ENCODE measurements at places on chromosomes 1 and 21. TPM values are rescaled to one million over a fixed set of nuclear protein-coding genes. Genes with fewer than 3 reads are reported as not detected.

Gene TGFB2
- total RNA-seq: 0.19 TPM

Gene TRAF3IP3
- total RNA-seq: not detected

Gene CCDC27
- total RNA-seq: 0.45 TPM

Gene FAM177B
- not detected for total RNA-seq

Gene STUM
- 1.3 TPM for total RNA-seq

Gene RGS21
- not detected for total RNA-seq

Gene FAM72A
- 19.1 TPM for total RNA-seq

Gene SMCP
- not detected for total RNA-seq

Gene HPDL
- 60.7 TPM for total RNA-seq

Gene TNFRSF4
- not detected for total RNA-seq

Gene CD5L
- total RNA-seq: not detected

Gene AMY2A
- total RNA-seq: not detected

Gene TCP10L
- 0.12 TPM for total RNA-seq

Gene CELA3B
- not detected for total RNA-seq

Gene SUSD4
- 3.6 TPM for total RNA-seq

DNA sequence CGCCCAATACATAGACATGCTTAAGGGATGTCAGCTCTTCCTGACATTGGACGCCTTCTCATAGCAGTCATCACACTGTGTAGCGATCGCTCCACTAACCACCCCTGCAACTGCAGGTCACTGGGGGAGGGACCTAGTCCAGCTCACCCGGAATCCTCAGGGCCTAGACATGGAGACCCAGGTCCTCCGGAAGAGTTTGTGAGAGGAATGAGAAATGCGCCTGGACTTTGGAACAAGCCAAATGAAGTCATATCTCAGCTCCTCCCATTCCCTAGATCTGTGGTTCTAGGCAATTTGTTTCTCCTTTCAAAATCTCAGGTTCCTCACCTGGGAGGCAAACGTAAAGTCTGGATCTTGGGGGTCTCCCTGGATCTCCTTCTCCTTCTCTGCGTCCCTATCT lies 253.3 kb downstream of the KAZN start:
- DNase-seq: no peak
- H3K4me1 ChIP-seq: no peaks in the 10 kb centered on the region
- H3K4me3 ChIP-seq: no peak overlapping the region
- H3K27ac ChIP-seq: no peak overlapping the region

DNA sequence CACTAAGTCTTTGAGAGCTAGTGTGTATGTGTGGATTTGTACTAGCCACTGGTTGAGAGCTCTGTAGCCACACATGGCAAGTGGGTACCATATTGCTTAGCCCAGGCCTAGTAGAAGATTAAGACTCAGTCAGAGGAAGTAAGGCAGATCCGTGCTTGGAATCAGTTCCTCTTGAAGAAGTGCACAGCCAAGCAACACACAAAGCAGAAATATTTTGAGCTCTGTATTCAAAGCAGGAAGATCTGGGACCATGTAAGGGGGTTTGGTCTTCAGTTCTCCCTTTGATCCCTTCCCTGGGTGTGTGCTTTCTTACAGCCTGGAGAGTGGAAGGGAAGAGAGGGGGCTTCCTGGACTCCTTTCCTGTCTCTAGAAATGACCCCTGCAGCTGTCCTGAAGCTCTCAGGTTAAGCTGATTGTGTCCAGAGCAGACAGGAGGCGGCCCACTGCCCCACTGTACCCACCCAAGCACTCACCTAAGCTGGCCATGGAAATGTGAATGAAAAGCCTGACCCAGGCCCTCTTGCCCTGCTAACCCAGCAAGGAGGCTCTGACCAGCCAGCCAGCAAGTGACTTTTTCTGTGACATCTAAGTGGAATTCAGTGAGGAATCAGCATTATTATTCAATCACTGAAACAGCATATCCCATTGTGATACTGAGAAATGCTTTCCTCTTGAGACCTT lies 3.6 kb downstream of the ETS2 start:
- peaks cover 72% of the 10 kb centered on the region for H3K4me1 ChIP-seq
- 0 out of 2 replicates have a peak overlapping the region, but pooled peaks have one; percentile 26 for H3K4me3 ChIP-seq
- H3K27ac ChIP-seq: peak overlapping the region; percentile 43
- peaks cover 20% of the 10 kb centered on the region for H3K36me3 ChIP-seq

DNA sequence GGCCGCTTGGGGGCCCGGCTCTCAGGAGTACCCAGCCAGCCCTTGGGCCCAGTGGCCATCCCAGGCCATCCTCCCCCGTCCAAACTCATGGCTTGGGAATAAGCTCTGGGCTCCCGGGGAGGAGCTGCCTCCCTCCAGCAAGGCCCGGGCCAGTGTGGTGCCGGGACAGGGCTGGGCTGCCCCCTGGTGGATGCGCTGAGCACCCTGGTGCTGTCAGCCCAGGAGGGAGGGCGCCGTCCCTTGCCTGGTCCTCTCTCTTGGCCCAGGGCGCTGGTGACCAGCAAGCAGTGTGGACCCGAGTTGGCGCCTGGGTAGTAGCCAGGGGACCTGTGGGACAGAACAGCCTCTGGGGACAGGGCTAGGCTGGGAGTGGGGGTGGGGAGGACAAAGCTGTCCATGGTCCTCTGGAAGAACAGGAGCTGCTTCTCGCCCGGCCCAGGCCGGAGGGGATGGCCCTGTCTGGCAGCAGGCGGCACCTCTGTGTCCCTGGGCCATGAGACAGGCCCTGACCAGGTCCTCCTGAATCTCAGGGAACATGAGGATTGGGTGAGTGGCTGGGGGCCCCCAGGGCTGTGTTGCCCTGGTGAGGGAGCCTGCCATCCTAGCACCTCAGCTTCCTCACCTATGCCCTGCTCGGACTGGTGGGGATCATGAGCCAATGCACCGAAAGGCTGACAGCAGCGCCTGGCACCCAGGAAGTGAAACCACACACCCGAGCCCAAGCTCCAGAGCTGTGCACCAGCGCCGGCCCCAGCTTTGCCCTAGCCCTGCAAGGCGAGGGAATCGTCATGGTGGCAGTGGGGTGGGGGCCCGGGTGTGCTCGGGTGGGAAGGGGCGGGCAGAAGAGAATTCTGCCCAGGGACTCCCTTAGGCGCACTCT lies 9.4 kb downstream of the MORN1 start:
- no peaks in the 10 kb centered on the region for H3K4me1 ChIP-seq
- H3K36me3 ChIP-seq: no peaks in the 10 kb centered on the region
- peak; percentile 89 for DNase-seq
- H3K4me3 ChIP-seq: no peak overlapping the region
- H3K27ac ChIP-seq: no peak overlapping the region

DNA sequence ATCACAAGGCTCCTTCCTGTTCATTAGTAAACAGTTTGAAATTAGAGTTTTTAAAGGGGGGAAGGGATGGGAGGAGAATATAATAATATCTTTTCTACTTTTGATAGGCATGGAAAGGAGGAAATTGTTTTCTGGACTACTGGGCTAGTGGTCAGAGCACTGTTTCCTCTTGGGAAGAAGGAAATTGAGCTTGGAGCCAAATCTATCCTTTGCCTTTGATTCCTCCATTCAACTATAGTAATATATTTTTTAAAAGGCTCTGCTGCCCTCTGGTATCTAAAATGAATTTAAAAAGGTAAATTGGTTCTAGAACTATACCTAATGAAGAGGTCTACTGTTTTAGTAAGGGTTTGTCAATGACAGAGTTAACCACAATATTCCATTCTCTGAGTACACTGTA lies 5.9 kb downstream of the IARS2 start:
- DNase-seq: no peak
- H3K36me3 ChIP-seq: peaks cover 38% of the 10 kb centered on the region
- no peak overlapping the region for H3K4me3 ChIP-seq

DNA sequence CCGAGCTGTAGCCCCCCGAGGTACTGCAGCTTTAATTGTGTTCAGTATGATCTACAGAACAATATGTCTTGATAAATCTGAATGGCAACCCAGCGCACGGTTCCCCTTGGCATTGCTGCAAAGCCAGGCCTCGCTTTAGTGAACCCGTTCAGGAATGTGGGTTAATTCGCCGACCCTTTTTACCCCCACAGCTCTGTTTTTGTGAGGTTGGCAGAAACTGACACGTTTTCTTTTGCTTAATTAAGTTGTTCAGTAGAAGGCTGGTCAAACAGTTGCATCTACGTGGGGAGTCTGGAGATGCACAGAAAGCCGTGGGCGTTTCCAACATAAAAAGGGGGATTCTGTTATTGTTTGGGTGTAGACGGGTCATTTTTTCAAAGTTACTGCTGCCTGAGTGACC lies 43.2 kb downstream of the OLIG1 start:
- no peak overlapping the region for H3K27ac ChIP-seq
- peaks cover 74% of the 10 kb centered on the region for H3K4me1 ChIP-seq
- no peak for DNase-seq
- no peak overlapping the region for H3K4me3 ChIP-seq
- H3K27me3 ChIP-seq: peaks cover 39% of the 10 kb centered on the region

- peak overlapping the region; percentile 85 for H3K4me3 ChIP-seq
- H3K27me3 ChIP-seq: peaks cover 92% of the 10 kb centered on the region
- DNase-seq: no peak
- peaks cover 53% of the 10 kb centered on the region for H3K4me1 ChIP-seq
- no peak overlapping the region for H3K27ac ChIP-seq
These were observed 3.3 kb downstream of the LHX4 start for GRCh38 chr1:180233191-180234011.

DNA sequence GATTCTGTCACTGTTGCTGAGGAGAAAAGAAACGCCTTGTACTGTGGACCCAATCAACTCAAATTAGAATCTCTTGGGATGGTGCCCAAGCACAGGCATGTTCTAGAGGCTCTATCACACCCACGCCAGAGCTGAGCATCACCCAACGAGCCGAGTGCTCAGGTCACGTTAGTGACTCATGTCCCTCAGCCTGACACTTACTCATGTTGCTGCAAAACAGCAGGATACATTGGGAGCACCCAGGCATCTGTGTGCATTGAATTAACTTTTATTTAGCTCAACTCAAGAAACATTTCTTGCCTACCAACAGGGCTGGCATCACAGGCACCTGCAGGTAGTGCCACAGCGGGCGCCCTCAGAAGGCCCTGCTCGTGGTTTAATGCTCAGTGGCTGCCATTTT lies 149.8 kb downstream of the ETS2 start:
- H3K27ac ChIP-seq: no peak overlapping the region
- no peaks in the 10 kb centered on the region for H3K4me1 ChIP-seq
- no peaks in the 10 kb centered on the region for H3K36me3 ChIP-seq
- H3K27me3 ChIP-seq: no peaks in the 10 kb centered on the region

- no peaks in the 10 kb centered on the region for H3K27me3 ChIP-seq
- no peak overlapping the region for H3K27ac ChIP-seq
- H3K4me3 ChIP-seq: no peak overlapping the region
- no peaks in the 10 kb centered on the region for H3K36me3 ChIP-seq
These were observed 118.6 kb downstream of the PROX1 start for GRCh38 chr1:214106375-214106774.

GRCh38 chr1:9844106-9844505 lies 20.3 kb upstream of the CLSTN1 start:
- no peak for DNase-seq
- H3K4me1 ChIP-seq: peaks cover 14% of the 10 kb centered on the region
- no peak overlapping the region for H3K27ac ChIP-seq
- no peaks in the 10 kb centered on the region for H3K27me3 ChIP-seq
- H3K4me3 ChIP-seq: no peak overlapping the region

DNA sequence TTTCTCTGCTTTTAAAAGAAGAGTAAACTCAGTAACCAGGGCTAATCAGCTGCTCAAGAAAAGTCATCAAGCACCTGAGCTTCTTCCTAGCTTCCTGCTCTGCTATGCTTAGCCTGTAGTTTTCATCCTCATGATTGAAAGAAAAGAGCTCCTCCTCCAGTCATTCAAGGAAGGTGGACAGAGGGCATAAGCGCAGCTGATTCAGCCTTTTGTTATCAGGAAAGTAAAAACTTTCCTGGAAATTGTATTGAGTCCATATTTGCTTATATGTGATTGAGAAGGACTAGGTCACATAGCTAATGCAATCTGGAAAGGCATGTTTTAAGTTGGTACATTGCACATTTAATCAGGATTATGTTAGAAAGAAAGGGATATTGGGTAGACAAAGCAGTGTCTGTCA lies 8.5 kb upstream of the BACH1 start:
- no peaks in the 10 kb centered on the region for H3K27me3 ChIP-seq
- no peak overlapping the region for H3K4me3 ChIP-seq
- H3K36me3 ChIP-seq: no peaks in the 10 kb centered on the region
- DNase-seq: no peak
- H3K27ac ChIP-seq: no peak overlapping the region

DNA sequence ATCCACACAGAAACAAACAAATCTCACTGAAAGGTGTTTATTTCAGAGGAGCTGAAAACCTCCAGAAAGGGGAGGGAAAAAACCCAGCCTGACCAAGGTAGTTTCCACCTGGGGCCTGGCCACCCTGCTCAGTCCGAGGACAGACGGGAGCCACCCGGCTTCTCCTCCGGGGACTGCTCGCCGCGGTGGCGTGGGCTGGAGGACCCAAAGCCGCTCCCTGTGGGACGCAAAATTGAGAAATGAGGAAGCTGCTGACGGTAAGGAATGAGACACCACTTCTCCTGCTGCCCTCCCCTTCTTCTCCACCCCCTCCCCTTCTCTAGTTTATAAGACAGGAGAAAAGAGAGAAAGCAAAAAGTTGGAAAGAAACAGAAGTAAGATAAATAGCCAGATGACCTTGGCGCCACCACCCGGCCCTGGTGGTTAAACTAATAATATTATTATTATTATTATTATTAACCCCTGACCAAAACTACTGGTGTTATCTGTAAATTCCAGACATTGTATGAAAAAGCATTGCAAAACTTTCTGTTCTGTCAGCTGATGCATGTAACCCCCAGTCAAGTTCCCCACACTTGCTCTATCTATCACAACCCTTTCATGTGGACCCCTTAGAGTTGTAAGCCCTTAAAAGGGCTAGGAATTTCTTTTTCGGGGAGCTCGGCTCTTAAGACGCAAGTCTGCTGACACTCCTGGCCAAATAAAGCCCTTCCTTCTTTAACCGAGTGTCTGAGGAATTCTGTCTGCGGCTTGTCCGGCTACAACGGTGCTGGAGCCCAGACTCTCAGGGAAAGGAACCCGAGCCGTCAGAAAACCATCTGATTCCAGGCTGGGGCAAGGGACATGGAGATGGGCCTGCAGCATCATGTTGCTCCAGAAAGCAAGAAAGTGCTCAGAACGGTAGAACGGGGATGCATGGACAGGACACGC lies 12.5 kb downstream of the ITGB2 start:
- H3K4me3 ChIP-seq: no peak overlapping the region
- no peak for DNase-seq
- H3K36me3 ChIP-seq: no peaks in the 10 kb centered on the region
- H3K4me1 ChIP-seq: no peaks in the 10 kb centered on the region
- H3K27ac ChIP-seq: no peak overlapping the region

- H3K27me3 ChIP-seq: no peaks in the 10 kb centered on the region
- no peaks in the 10 kb centered on the region for H3K4me1 ChIP-seq
- no peak for DNase-seq
These were observed 77.4 kb downstream of the HLX start for GRCh38 chr1:220956501-220957232.

GRCh38 chr1:164558461-164559341 lies at the start of gene PBX1:
Gene PBX1, plus strand, starts transcription at chr1:164559184.
- H3K27ac ChIP-seq: peak within 1 kb of the TSS; percentile 90
- H3K27me3 ChIP-seq: no peaks in the 10 kb centered on the region
- H3K36me3 ChIP-seq: no peaks in the 10 kb centered on the region
- peaks cover 33% of the 10 kb centered on the region for H3K4me1 ChIP-seq

GRCh38 chr1:158646465-158646864 lies 40.0 kb downstream of the SPTA1 start:
- DNase-seq: no peak
- no peaks in the 10 kb centered on the region for H3K36me3 ChIP-seq
- H3K27me3 ChIP-seq: no peaks in the 10 kb centered on the region
- H3K4me1 ChIP-seq: no peaks in the 10 kb centered on the region
- H3K27ac ChIP-seq: no peak overlapping the region

- H3K27me3 ChIP-seq: no peaks in the 10 kb centered on the region
- H3K27ac ChIP-seq: no peak overlapping the region
- DNase-seq: no peak
- H3K4me1 ChIP-seq: no peaks in the 10 kb centered on the region
- no peaks in the 10 kb centered on the region for H3K36me3 ChIP-seq
These were observed 12.2 kb downstream of the CAMK1G start for GRCh38 chr1:209595599-209596285.
